ENCODE measurements at places on chromosomes 11 and 22.
A peak's percentile ranks its signal among the peaks of the same experiment; 100 is the strongest.

GRCh38 chr11:122405547-122406341 is 249.8 kb upstream of the UBASH3B start:
- DNase-seq, result no peak

GRCh38 chr11:92259861-92260260 is 35.2 kb downstream of the FAT3 start:
- DNase-seq, result no peak

DNA sequence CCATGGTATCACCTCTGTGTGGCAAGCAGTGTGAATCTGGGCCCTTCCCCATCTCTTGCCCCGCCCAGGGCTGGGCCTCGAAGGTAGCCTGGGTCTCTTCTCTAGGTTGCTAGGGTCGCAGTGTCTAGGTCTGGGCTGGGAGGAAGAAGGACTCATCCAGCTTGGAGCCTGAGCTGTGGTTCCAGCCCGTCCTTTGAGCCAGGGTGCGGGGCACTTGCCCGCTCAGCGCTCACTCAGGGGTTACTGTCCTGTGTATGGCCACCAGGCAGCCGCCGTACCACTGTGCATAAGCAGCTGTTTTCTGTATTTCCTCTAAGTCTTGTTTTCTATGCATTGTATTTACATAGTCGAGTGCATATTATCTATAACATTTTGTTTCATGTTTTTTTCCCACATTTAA is 160.9 kb downstream of the TBC1D22A start:
- no peak for DNase-seq

DNA sequence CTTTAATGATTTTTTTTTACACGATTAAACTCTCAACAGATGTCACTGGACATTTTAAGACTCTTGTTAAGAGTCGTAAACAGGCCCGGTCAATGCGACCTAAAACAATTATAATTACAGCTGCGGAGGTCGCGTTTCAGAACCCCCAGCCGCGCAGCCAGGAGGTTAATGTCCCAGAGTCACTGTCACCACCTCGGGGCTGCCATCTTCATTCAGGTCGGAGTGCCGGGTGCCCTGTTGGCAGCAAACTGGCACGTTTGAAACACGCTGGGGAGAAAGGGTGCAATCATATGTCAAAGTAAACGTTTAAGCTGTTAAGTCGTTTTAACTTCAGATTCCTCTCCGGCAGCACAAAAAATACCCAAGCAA is 711 bp upstream of the PHF21B start:
- DNase-seq, result no peak

GRCh38 chr22:32515084-32515483 is 40.5 kb downstream of the FBXO7 start:
- DNase-seq, result no peak

DNA sequence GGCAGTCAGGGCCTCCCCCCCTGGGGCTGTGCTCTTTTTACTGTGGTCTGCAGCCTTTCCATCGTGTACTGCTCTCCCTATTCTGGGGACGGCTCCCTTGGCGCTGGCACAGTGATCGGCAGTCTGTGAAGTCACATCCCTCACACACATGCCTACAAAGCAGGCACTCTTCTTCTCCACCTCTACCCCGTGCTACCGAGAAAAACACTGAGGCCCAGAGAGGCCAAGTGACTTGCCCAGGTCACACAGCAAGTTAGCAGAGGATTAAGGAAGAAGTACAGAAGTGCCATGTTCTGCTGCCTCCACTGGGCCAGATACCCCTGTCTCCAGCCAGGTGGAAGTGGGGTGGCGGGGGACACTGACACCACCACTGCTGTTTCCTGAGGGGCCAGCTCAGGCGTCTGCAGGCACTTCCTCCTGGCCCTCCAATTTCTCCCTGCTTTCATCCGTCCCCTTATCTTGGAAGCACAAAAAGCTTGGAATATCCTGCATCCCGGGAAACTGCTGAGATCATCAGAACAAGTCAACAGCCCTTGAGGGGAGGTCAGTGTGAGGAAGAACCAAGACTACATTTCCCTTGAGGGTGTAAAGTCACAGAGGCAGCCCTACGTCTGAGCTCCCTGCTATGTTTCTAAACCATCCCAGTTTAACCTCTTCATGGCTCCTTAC is 30.2 kb upstream of the KLHL35 start:
- DNase-seq, result no peak

DNA sequence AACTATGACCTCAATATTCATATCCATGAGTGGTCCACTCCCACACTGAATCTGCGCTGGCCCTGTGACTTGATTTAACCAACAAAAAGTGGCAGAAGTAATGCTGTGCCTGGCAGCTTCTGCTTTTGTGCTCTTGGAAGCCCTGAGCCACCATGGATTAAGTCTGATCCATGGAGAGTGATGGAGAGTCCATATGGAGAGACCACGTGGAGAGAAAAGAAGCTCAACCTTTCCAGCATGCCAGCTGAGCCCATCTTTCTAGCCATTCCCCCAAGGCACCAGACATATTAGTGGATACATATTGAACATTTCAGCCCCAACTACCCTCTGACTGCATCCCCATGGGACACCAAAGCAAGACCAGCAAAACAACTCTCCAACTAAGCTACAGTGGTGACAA is 16.0 kb downstream of the LRRC55 start:
- DNase-seq, result no peak

DNA sequence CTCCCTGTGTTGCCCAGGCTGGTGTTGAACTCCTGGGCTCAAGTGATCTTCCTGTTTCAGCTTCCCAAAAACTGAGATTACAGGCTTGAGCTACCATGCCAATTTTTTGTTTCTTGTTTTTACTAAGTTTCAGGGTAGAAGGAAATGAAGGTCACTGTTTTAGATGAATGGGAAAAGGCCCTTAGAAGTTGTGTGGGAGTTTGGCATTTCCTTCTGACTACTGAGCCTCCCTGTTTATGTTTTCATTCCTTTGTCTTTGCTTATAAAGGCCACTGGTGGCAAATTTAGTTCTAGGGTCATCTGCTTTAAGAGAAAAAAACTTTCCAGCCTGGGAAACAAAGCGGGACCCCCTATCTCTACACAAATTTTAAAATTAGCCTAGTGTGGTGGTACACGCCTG is 22.1 kb downstream of the SRPRA start:
- no peak for DNase-seq

DNA sequence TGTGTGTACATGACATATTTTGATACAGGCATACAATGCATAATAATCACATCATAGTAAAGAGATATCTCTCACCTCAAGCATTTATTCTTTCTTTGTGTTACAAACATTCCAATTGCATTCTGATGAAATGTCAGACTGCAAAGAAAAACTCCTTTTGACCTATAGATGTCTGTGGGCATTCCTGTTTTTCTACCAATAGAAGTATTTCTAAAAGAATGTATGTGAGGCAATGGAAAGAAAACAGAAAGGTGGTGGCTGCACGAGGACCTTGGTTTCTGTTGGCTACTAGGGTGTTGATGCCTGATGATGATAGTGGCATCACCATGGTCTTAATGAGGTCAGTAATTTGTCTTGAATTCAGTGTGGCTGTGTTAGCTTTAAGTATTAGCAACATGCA is 137.0 kb upstream of the ANO3 start:
- DNase-seq, result no peak

DNA sequence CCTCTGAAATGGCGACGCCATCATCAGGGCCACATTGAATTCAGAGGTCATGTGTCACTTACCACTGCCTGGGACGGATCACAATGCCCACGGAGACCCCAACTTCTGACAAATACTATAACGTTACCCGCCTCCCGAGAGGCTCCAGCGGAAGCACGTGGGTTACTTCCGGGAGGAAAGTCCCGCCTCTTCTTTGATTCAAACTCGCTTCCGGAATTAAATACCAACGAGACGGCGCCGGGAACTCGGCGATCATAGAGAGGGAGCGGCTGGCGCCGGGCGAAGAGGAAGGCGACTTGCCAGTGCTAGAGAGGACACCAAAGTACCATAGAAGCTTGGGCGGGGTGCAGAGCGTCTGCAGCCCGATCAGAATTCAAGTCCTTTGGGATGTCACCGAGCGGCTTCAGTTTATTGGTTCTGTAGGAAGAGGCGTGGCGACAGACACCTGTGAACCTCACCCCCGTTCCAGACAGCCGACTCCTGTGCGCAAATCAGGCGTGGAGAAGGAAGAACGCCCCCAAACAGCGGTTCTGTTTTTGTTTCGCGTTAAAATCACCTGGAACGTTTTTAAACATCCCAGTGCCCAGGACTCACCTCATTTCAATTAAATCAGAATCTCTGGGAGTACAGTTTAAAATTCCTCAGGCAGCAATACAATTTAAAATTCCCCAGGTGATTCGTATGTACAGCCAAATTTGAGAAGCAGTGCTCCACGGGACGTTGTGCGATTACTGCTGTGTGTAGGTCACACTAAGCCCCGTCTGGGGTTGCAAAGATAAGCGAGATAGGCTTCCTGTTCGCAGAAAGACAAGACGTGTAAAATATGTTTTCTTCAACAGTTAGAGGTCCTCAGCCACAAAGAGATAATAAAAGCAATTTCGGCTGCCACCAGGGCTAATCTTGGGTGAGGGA is at the start of gene TIMM10:
TSS of gene TIMM10 (minus strand) at position 159 of the 912 bp plus-strand sequence. CDS start 565 bp downstream, outside the sequence.
- peak; percentile 80 for DNase-seq

DNA sequence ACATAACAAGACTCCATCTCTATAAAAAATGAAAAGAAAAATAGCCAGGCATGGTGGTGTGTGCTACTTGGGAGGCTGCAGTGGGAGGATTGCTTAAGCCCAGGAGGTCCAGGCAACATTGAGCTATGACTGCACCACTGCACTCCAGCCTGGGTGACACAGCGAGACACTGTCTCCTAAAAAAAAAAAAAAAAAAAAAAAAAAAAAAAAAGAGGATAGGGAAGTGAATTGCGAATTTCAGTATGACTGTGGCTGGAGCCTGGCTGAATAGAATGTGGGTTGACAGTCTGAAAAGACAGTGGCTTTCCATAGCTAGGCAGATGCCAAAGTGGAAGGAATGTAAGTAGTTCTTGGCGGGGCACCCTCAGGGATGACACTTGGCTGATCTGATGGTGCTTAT is 6.4 kb upstream of the LDHAL6A start:
- DNase-seq, result no peak

- DNase-seq, result no peak
Observed at GRCh38 chr22:45475063-45475747, 27.5 kb upstream of the FBLN1 start.

DNA sequence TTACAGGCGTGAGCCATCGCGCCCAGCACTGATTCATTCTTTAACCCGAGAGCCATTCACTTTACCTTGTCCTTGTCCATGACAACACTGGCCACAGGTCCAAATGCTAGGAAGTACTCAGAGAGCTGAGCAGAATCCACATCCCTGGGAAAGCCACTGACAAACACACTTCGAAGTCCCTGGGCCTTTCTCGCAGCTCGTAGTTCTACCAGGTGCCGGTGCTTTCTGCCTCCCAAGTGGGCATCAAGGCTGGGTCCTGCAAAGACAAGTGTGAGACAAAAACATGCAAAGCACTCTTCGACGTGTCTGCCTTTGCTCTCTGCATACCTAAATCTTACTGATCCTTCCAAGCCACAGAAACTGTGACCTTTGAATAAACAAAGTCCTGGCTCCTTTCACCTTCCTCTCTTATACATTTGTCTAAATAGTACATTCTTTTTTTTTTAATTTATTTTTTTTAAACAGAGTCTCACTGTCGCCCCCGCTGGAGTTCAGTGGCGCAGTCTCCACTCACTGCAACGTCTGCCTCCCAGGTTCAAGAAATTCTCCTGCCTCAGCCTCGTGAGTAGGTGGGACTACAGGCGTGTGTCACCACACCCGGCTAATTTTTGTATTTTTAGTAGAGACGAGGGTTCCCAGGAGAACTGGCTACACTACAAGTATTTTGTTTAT is 2.2 kb downstream of the TUT1 start:
- DNase-seq, result no peak

DNA sequence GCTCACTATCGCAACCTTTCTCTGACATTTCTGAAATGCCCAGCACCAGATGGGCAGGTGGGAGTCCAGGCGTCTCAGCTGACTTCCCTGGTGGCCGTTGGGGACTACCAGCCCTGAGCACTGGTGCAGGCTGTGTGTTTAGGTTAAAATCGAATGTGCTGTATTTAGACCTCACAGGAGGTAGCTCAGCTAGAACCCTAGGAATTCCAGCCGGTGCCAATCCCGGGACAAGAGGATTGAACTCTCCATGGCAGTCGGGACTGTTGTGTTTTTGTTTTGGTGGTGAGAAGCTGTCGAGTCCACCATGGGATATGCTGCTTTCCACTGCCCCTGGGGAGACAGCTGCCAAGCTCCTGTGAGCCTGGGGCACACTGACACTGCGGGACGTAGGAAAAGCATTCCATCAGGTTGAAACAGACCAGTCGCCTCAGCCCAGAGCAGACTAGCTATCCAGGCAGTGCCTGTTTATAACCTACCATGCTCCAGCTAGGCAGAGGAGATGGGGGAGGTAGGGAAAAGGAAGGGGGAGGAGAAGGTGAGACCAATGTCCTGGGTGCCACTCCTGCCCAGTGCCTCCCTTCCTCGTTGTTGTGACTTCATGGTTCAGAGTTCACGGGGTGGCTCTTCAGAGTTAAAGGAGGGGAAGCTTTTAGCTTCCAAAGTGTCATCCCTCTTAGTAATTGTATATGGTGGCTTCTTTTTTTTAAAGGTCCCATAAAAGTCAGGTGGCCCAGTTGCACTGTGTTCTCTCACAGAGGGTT is 53.0 kb downstream of the MICAL2 start:
- no peak for DNase-seq

GRCh38 chr11:9840460-9841004 is 176.7 kb downstream of the SWAP70 start:
- DNase-seq, result no peak

GRCh38 chr22:46416891-46417580 is 81.5 kb downstream of the TRMU start:
- no peak for DNase-seq

DNA sequence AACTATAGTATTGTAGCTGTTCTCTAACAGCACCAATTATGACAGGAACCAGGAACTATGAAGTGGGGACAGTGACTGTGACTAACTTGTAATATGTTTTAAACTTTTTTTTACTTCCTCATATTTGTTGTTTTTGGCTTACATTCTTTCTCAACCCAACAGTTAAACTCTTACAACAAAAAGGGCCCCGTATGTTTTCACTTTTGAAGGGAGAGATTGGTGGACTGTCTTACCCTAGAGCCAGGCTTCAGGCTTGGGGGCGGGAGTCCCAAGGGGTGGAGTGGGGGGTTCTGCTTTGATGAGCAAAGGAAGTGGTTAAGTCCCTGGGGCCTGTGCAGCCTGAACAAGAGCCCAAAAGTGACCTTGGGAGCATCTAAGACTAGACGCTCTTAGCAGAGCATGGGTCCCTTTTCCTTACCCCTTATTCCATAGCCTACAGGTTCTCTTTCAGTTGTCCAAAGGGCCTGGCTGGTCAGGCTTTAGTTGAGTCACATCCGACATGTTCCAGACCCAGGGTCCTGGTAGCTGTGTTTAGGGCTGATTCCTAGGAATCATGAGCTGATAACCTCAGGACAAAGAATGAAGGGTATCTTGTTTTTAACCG is 38.8 kb downstream of the STIM1 start:
- no peak for DNase-seq

DNA sequence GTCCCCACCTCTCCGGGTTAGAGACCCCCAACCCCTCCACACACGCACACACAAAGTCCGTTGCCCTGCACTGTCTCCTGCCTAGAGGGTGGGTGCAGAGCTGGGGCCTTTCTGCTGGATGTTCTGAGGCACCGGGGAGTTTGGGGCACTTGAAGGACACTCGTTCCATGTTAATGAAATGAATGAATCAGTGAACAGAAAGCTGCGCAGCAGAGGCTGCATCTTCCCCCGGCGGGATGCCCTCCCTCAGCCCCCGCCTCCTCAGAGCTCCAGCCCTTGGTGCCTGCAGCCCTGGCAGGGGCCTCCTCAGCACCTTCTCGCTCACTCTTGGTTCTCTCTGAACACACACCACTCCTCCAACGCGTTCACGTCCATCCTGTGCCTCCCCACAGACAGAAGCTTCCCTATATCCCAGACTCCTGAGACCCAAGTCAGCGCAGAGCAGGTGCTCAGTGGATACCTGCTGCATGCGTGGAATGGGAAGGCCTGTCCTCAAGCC is 611.9 kb downstream of the TBC1D22A start:
- DNase-seq, result no peak

GRCh38 chr11:66478729-66479393 is 1.4 kb upstream of the DPP3 start:
- DNase-seq, result no peak

Measured in stimulated activated CD4-positive, alpha-beta T cell treated with anti-CD3 and anti-CD28 coated beads, Interleukin-15, amount 100 ng/mL, for 1 hour (primary cell).